ENCODE measurements at places on chromosomes 6 and 20.

GRCh38 chr20:2114990-2115681 is 13.5 kb downstream of the STK35 start:
- no peaks in the 10 kb centered on the region for H3K27me3 ChIP-seq
- H3K27ac ChIP-seq, result no peak overlapping the region
- no peak overlapping the region for H3K4me3 ChIP-seq
- H3K36me3 ChIP-seq, result no peaks in the 10 kb centered on the region
- no peaks in the 10 kb centered on the region for H3K4me1 ChIP-seq

DNA sequence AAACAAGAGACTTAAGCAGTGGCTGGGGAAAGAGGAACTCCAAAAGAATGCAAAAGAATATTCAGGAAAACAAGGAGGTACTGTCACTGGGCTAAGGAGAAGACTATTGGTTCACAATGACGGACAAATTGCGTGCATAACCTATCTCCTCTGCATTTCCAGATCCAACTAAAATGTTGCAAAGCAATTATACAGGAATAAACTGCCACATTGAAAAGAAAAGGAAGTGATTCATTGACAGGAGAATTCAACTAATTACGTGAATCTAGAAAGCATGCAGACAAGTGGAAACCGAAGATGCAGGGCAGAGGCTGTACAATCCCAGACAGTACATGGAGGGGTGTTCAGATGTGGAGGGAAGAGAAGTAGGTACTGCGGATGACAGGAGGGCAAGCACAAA is 152.8 kb upstream of the RIPOR2 start:
- H3K4me3 ChIP-seq, result no peak overlapping the region
- no peaks in the 10 kb centered on the region for H3K27me3 ChIP-seq
- DNase-seq, result no peak
- H3K27ac ChIP-seq, result no peak overlapping the region

GRCh38 chr6:14889611-14890593 is 356.0 kb upstream of the JARID2 start:
- H3K27ac ChIP-seq, result no peak overlapping the region
- DNase-seq, result no peak

GRCh38 chr20:57619051-57619831 is 985 bp downstream of the ZBP1 start:
- no peaks in the 10 kb centered on the region for H3K4me1 ChIP-seq
- no peaks in the 10 kb centered on the region for H3K27me3 ChIP-seq
- H3K27ac ChIP-seq, result no peak overlapping the region

DNA sequence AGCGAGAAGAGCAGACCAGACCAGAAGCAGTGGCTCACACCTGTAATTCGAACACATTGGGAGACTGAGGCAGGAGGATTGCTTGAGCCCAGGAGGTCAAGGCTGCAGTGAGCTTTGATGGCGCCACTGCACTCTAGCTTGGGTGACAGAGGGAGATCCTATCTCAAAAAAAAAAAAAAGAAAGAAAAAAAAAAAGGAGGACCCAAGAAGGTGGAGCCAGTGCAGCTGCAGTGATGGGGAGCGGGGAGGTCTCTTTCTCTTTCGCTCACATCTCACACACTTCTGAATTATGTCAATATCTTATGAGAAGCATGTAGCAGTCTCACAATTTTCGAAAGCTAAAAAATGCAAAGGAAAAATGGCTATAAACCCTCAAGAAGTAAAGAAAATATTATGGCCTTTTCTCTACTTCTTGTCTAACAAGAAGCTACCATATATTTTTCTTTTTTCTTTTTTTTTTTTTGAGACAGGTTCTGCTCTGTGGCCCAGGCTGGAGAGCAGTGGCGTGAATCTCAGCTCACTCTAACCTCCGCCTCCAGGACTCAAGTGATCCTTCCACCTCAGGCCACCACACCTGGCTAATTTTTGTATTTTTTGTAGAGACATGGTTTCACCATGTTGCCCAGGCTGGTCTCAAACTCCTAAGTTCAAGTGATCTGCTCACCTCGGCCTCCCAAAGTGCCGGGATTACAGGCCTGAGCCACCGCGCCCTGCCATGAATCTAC is 3.8 kb upstream of the SPO11 start:
- no peak overlapping the region for H3K4me3 ChIP-seq
- no peak for DNase-seq
- no peaks in the 10 kb centered on the region for H3K36me3 ChIP-seq

GRCh38 chr6:50829898-50830444 is 11.3 kb downstream of the TFAP2B start:
- peaks cover 100% of the 10 kb centered on the region for H3K27me3 ChIP-seq
- H3K4me1 ChIP-seq, result peaks cover 22% of the 10 kb centered on the region
- DNase-seq, result peak; percentile 1
- no peak overlapping the region for H3K4me3 ChIP-seq

GRCh38 chr20:25252230-25252651 is 4.4 kb downstream of the PYGB start:
- no peaks in the 10 kb centered on the region for H3K36me3 ChIP-seq
- no peak overlapping the region for H3K4me3 ChIP-seq
- DNase-seq, result no peak
- no peak overlapping the region for H3K27ac ChIP-seq
- peaks cover 4% of the 10 kb centered on the region for H3K27me3 ChIP-seq
- peaks cover 60% of the 10 kb centered on the region for H3K4me1 ChIP-seq

GRCh38 chr20:43799150-43799711 is 72.4 kb upstream of the GTSF1L start:
- H3K4me1 ChIP-seq, result peaks cover 17% of the 10 kb centered on the region
- no peak overlapping the region for H3K27ac ChIP-seq
- no peak for DNase-seq
- no peaks in the 10 kb centered on the region for H3K27me3 ChIP-seq

GRCh38 chr6:56572788-56573471 is 69.8 kb downstream of the DST start:
- H3K4me3 ChIP-seq, result no peak overlapping the region
- peaks cover 33% of the 10 kb centered on the region for H3K36me3 ChIP-seq
- no peaks in the 10 kb centered on the region for H3K27me3 ChIP-seq
- peak; percentile 62 for DNase-seq
- peaks cover 38% of the 10 kb centered on the region for H3K4me1 ChIP-seq

DNA sequence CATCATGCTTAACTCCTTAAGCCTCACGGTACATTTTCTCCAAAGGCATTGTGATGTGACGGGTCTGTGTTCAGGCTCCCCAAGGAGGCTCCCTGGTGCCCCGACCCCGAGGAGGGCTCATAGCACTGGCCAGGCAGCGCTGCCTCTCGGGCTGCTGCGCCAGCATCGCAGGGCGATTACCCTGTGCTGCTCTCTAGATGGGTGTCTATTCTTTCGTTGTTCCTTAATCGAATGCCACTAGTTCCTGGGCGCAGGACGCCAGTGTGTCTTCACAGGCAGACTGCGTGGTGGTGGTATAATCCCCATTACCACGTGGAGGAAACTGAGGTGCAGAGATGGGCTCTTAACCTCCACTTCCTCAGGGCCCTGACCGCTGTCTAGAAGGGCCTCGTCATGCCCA is 267.4 kb downstream of the CDH4 start:
- H3K27ac ChIP-seq, result no peak overlapping the region
- no peaks in the 10 kb centered on the region for H3K36me3 ChIP-seq
- no peak overlapping the region for H3K4me3 ChIP-seq
- peaks cover 2% of the 10 kb centered on the region for H3K27me3 ChIP-seq
- no peak for DNase-seq

DNA sequence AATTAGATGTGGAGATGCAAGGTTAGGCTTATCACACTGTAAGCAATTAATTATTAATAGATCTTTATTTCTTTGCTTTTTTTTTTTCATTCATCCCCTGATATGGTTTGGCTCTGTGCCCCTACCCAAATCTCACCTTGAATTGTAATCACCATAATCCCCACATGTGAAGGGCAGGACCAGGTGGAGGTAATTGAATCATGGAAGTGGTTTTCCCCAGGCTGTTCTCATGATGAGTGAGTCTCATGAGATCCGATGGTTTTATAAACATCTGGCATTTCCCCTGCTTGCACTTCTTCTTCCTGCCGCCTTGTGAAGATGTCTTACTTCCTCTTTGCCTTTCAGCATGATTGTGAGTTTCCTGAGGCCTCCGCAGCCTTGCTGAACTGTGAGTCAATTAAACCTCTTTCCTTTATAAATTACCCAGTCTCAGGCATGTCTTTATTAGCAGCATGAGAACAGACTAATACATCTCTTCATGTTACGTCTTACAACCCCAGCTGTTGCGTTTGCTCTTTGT is 333.8 kb downstream of the CDH26 start:
- no peak for DNase-seq
- no peak overlapping the region for H3K4me3 ChIP-seq
- H3K4me1 ChIP-seq, result no peaks in the 10 kb centered on the region
- H3K27ac ChIP-seq, result no peak overlapping the region

- DNase-seq, result no peak
- H3K27me3 ChIP-seq, result no peaks in the 10 kb centered on the region
- H3K27ac ChIP-seq, result no peak overlapping the region
- H3K4me3 ChIP-seq, result no peak overlapping the region
- peaks cover 12% of the 10 kb centered on the region for H3K4me1 ChIP-seq
These were observed 664.5 kb downstream of the EPM2A start for GRCh38 chr6:145070791-145071190.

DNA sequence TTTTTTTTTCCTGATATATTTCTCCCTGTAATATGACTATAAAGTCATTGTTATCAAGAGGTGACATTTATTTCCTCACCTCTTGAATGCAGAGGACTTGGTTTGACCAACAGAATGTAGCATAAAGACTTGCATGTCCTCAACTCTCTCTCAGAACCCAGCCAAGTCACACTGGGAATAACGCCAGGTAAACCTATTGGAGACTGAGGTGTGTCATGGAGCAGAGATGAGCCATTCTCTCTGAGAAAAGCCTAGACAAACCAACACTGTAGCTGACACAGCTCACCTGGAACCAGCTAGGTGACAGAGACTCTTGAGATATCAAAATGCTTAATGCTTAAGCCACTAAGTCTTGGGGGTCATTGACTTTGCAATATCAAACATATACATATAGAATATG is 533.6 kb downstream of the HAO1 start:
- no peaks in the 10 kb centered on the region for H3K27me3 ChIP-seq
- no peak overlapping the region for H3K4me3 ChIP-seq
- no peak for DNase-seq
- no peaks in the 10 kb centered on the region for H3K36me3 ChIP-seq
- H3K4me1 ChIP-seq, result no peaks in the 10 kb centered on the region
- H3K27ac ChIP-seq, result no peak overlapping the region

DNA sequence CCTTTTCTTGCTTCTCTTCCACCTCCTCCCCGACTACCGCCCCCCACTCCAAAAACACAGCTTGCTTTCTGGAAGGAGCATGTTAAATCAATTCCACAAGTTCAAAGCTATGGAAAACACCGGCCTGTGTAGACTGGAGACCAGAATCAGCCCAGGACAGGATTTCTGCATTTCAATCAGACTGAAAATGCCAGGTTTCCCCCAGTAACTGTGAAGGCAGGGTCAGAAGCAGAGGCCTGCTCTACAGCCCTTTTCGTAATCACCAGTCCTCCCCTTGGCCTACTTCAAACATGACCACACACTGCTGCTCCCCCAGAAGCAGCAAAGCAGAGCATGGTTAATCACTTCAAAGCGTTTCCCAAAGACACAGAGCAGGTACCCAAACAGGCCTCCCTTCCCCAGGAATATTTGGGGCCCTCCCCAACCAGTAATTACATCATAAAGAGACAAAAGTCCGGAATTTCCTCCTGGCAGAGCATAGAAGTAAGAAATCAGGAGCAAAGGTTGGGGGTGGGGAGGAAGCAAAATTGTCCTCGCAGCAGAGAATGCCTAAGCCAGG is 38.4 kb downstream of the ZMYND8 start:
- no peaks in the 10 kb centered on the region for H3K36me3 ChIP-seq
- peak; percentile 24 for DNase-seq
- H3K4me3 ChIP-seq, result no peak overlapping the region
- H3K4me1 ChIP-seq, result peaks cover 64% of the 10 kb centered on the region
- no peaks in the 10 kb centered on the region for H3K27me3 ChIP-seq
- peak overlapping the region; percentile 97 for H3K27ac ChIP-seq

- DNase-seq, result no peak
- no peaks in the 10 kb centered on the region for H3K36me3 ChIP-seq
- H3K27me3 ChIP-seq, result no peaks in the 10 kb centered on the region
These were observed 22.8 kb downstream of the SAMD5 start for GRCh38 chr6:147531321-147531720.

GRCh38 chr6:89217299-89217910 is at the start of gene GABRR1:
Gene GABRR1 (minus strand): TSS chr6:89217358. CDS start chr6:89217322, 36 bp downstream.
- no peak within 1 kb of the TSS for H3K4me3 ChIP-seq
- peaks cover 5% of the 10 kb centered on the region for H3K4me1 ChIP-seq
- DNase-seq, result no peak
- no peaks in the 10 kb centered on the region for H3K27me3 ChIP-seq
- H3K36me3 ChIP-seq, result no peaks in the 10 kb centered on the region

GRCh38 chr20:8454137-8454712 is 322.2 kb downstream of the PLCB1 start:
- DNase-seq, result peak; percentile 29
- no peaks in the 10 kb centered on the region for H3K4me1 ChIP-seq
- no peaks in the 10 kb centered on the region for H3K36me3 ChIP-seq
- H3K4me3 ChIP-seq, result no peak overlapping the region

DNA sequence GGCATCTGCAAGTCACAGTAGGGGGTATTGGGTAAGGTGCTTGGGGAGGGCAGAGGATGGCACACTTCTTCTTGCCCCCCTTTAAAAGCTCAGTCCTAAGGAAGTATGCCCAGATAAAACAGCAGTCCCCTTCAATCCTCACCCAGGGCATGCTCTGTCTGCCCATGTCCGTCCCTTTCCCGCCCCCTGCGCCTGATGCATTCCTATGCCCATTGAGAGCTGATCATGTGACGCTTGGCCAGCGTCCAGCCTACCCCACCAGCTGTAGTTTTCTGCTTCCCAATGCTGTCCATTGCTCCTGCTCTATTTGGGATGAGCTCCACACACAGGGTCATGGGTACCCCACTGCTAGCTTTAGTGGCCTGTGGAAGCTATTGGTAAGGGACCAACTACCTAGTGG is 8.3 kb downstream of the SIGLEC1 start:
- H3K36me3 ChIP-seq, result no peaks in the 10 kb centered on the region
- DNase-seq, result no peak
- no peak overlapping the region for H3K4me3 ChIP-seq
- no peak overlapping the region for H3K27ac ChIP-seq

DNA sequence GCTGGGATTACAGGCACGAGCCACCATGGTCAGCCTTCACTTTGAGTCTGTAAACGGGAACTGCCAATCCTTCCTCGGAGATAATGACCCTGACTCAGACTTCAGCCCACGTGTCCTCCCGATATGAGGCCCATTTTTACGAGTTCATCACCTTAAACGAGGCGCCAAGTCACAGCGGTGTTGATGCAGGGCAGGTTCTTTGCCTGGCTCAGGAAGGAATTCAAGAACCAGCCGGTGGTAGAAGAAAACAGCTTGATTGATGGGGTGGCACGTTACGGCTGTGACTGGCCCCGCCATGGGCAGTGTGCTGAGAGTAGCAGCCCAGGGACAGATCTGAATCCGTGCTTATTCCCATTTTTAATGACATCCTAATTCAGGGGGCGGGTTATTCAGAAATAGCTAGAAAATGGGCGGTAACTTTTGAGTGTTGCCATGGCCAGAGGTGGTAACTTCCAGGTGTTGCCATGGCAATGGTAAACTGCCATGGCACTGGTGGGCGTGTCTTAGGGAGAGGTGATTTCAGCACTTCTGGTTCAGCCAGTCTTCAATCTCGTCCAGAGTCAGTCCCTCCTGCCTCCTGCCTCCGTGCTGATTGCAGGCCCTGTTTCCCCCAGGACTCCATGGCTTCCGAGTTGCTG is 9.1 kb upstream of the MAP1LC3A start:
- no peak overlapping the region for H3K4me3 ChIP-seq
- no peak overlapping the region for H3K27ac ChIP-seq
- H3K36me3 ChIP-seq, result no peaks in the 10 kb centered on the region
- peaks cover 6% of the 10 kb centered on the region for H3K27me3 ChIP-seq

All from neural progenitor cell (in vitro differentiated cells).